ENCODE measurements at places on chromosomes 7 and 10.

DNA sequence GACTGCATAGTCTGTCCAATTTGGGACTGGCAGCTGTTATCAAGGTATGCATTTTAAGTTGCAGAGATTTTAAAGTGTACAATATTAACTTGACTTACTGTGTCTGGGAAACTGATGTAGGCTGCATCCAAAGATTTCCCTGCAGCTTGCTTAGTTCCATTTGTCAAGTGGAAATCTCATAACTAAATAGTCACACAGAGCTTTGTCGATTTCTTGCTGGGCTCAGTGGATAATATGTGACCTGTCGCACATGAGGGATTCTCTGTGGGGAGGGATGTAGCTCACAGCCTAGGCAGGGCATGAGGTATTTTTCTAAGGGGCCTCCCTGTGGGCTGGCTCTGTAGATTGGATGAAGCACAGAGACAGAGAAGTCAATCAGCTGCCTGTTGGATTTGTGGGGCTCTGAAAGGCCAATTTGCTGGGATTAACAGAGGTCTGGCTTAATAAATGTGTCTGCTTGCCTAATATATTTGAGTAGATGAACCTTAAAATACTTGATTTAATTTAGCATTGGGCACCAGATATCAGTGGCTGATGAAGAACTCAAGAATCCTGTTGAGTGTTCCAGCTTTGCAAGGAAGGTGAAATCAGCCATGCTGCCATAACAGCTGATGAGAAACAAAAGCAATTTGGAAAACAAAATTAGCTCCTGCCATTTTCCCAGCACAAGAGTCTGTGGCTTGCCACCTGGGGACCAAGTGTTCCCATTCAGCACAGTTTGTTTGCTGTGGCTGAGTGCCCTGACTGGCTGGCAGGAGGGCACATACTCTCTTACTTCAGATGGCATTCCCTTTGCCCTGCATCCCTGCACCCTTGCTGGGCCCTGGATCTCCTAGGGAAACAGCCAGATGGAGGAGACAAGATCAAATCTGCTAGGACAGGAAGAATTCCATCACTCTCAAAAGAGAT lies 598.5 kb downstream of the SORCS3 start:
- DNase-seq = peak; percentile 33

- DNase-seq = peak; percentile 37
Observed at GRCh38 chr10:110304394-110304779, 333 bp downstream of the SMNDC1 start.

- DNase-seq = no peak
Observed at GRCh38 chr10:123521556-123521955, 144.6 kb upstream of the GPR26 start.

DNA sequence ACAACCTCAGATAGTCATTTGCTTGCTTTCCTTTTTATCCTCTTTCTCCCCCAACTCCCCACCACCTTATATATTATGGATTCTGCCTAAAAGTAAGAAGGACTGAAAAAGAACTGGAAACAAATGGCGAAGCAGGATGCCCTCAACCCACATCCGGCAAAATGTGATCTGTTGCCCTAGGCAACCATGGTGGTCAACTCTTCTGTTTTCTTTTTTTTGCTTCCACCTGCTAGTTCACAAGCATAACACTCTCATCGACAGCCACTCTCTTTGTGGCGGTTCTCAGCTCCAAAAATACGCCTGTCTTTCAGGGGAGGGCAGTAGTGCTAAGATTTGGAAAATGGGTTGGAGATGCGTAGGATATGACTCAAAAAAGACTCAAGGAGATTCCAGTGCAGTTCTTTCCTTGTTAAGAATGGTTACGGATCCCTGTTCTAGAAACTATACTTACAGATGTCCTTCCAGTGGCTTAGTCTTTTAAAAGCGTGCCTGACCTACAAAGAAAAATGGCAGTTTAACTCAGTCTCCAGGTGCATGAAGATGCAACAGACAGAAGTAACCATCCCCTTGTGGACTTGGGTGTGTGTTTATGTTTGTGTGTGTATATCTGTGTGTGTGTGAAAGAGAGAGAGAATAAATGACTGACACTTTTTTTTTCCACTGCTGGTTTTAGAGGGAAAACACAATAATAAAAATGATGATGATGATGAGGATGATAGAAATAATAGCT lies 10.7 kb downstream of the APBB1IP start:
- no peak for DNase-seq

GRCh38 chr7:28263622-28264271 lies 83.2 kb upstream of the JAZF1 start:
- no peak for DNase-seq

DNA sequence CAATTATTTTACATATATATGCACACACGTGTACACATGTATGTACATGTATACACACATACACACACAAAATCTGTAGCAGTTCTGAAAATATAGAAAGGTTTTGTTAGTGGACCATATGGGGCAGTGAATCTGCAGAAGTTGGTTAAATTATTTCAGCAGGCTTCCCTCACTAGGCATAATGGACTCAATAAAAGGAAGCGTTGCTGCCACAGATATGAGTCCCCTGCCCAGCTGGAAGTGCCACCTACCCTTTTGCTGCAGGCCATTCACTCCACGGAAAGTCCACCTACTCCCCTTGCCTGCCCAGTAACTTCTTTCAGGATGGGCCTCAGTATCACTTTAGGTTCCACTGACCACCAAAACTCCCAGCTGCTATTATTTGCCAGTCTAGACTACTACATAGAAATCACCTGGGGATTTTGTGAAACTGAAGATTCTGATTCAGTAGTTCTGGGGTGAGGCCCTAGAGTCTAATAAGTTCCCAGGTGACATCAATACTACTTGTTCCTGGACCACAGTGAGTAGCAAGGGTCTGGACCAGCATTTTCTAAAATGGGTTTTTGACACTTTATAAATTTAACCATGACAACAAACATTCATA lies 29.3 kb upstream of the CROT start:
- DNase-seq = no peak

DNA sequence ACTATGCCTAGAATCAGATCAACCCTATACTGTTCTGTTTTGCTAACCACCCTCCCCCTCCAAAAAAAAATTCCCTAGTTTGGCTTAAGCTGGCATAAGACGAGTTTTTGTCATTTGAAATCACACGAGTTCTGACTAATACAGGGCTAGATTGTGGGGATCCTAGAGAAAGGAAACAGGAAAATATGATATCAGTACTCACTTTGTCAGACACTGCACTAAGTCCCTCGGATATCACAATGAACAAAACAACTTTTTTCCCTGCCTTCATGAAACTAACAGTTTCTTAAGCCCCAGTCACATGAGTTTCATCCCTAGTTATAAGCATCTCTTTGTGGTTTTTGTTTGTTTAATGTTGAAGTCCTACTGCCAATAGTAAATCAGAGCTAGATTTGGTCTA lies 118.5 kb downstream of the ITGB8 start:
- DNase-seq = no peak

DNA sequence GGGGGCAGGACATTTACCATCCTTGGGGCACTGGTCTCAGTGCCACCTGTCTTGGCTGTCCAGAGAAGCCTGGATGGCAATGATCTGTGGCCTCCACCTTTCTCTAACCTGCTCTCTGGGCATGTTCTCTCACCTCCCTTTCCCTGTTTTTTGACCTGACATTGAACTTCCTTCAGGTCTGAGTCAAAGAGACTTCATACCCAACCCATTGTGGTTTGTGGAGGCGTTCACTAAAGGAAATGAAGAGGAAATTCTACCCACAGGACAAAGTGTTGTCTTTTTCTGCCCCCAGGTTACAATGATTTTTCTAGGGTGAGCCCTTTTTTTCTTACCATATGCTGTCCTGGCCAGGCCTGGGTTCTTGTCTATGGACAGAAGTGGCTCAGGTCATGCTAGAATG lies 76.6 kb downstream of the CYP26A1 start:
- DNase-seq = no peak

GRCh38 chr10:81866753-81867152 lies 8.2 kb upstream of the NRG3 start:
- no peak for DNase-seq

DNA sequence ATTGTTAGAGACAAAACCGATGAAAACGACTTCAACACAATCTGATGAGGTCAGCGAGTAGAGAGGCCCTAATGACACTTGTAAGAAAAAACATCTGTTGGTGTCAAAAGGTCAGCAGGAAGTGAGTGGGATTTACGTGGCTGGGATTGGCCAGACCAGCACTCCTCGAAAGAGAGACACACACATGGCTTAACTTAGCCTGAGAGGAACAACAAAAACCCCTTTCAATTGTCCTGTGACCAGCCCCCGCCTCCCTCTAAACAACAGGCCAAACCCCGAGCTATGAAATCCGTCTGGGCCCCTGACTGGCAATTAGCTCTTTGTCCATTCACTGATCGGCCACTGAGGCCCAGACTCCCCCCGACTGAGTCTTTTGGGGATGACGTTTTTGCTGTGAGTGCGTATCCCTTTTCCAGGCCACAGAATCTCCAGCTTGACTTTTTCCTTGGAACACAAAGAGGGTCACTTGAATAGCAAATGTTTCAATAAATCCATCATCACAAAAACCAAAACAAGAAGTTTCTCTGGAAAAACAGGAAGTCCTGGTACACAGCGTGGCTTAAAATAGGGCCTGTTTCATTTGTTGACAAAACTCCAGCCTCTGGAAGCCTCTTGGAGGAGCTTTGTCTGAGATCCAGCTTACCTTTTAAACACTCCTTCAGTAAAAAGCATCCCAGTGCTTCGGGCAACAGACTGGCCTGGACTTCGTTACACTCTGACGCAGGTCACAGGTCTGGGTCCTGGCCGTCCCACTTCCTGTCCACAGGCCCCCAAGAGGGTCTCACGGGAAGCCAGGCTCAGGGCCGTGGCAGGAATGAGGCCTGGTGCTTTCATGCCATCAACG lies 103.0 kb downstream of the CTBP2 start:
- no peak for DNase-seq

DNA sequence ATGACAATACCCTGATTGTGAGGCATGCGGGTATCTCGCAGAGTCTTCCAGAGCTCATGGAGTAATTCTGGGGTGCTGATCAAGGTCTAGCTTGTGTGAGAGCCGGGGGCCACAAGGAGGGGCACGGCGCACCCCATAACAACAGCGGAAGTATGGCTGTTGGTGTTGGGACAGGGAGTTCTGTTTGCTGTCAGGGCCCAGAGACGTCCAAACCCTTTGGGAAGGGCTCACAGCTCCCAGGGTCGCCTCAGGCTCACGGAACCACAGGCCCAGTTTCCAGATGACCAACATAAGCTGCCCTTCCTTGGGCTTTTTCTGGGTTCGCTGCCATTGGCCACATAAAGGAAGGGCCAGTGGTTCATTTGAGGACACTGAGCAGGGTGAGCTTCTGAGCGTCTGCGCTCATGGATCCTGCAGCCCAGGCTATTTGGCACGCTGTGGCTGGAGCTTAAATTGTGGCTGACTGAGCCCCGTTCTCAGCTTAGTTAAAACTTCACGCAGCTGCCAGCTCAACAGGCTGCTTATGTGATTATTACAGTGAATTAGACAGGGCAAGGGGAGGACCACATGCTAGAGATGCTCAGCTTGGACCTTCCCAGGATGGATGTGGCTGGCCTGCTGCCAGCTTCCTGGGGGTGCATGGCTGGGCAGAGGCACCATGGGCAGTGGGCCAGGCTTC lies 92.3 kb downstream of the DNAJB6 start:
- peak; percentile 8 for DNase-seq

DNA sequence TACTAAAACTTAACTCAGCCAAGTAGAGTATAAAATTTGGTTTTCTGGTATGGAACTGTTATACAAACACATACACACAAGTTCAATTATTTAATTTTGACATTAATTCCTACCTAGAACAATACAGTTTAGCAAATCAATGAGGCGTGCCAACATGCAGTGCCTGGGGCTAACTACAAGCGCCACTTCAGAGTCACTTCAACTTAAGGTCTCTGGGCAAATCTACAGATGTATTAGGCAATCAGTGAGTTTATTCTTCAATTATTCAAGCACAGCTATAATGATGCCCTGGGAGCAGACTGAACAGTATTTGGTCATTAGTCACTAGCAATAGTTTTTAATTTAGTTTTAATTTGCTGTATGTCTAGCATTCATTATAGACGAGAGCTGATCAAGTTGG lies 51.6 kb downstream of the HIBADH start:
- DNase-seq = peak; percentile 74

GRCh38 chr10:3418926-3419325 lies 246.3 kb upstream of the PITRM1 start:
- DNase-seq = no peak

GRCh38 chr7:118029826-118030422 lies 154.0 kb upstream of the LSM8 start:
- no peak for DNase-seq

DNA sequence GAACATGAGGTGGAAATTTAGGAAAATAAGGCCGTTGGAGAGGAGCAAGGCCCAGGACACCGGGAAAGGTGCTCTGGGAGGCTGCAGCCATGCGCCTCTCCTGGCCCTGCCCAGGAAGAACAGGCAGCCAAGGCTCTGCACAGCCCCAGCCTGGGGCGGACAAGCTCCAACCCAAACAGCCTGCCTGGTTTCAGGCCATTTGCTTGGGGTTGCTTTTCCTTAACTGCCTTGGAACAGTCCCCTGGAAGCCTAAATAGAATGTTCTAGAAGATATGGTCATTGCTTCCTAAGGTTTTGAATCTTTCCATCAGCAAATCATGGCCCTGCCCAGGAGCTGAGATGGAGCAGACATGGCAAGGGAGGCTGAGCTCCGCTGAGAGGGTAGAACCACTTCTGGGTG lies 11.0 kb downstream of the VSTM4 start:
- DNase-seq = no peak

- DNase-seq = no peak
Observed at GRCh38 chr7:3836855-3837254, 535.8 kb downstream of the SDK1 start.

GRCh38 chr10:297567-297966 lies 162.3 kb downstream of the ZMYND11 start:
- DNase-seq = no peak

GRCh38 chr7:135718794-135719437 lies 9.1 kb downstream of the SLC13A4 start:
- DNase-seq = no peak

DNA sequence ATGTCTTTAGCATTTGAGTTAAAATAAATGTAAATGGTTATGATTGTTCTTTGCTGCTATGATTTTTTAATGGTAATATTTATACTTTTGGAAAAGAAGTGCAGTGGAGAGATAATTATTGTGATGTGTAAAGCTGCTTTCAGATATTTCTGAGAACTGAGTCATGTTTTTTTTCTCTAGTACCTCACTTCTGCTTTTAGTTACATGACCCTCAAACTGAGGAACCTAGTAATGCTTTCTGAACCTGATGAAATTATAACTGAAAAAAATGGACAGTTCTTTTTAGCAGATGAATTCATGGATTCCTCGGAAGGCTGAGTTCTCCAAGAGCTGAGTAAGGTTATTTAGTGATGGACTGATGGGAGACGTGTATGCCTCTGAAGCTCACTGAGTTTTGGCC lies 167.8 kb downstream of the CDCA7L start:
- DNase-seq = no peak
